ENCODE measurements at places on chromosomes 5 and 9. TPM values are rescaled to one million over a fixed set of nuclear protein-coding genes. Genes with fewer than 3 reads are reported as not detected.

The ABO gene
- not detected for polyA plus RNA-seq

The SMARCA2 gene
- 26.7 TPM for polyA plus RNA-seq

The ITK gene
- not detected for polyA plus RNA-seq

The RAPGEF1 gene
- 3.3 TPM for polyA plus RNA-seq

The FOXD4L3 gene
- not detected for polyA plus RNA-seq

The CDX1 gene
- not detected for polyA plus RNA-seq

The PCDHAC1 gene
- not detected for polyA plus RNA-seq

GRCh38 chr5:34639852-34640626 lies 16.1 kb upstream of the RAI14 start:
- H3K27ac ChIP-seq, result 0 out of 2 replicates have a peak overlapping the region, but pooled peaks have one; percentile 34
- H3K27me3 ChIP-seq, result no peaks in the 10 kb centered on the region
- H3K4me3 ChIP-seq, result no peak overlapping the region
- no peaks in the 10 kb centered on the region for H3K4me1 ChIP-seq
- no peaks in the 10 kb centered on the region for H3K36me3 ChIP-seq

DNA sequence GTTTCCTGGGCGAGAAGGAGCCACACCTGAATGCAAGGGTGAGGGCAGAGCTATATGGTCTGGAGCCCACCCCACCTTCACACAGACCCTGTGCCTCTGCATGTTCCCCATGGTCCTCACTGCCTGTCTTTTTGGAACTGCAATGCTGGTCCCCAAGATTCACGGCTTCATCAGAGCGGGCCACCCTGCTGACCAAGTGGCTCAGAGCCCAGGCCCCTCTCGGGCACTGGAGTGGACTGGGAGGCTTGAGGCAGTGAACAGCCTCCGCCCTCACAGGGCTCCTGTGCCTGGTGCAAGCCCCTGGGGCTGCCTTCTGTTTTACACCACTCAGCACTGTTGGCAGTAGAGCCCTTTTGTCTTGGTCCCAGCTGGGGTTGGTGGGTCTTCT lies 143.2 kb downstream of the CACNA1B start:
- no peak overlapping the region for H3K4me3 ChIP-seq
- H3K36me3 ChIP-seq, result no peaks in the 10 kb centered on the region
- H3K27ac ChIP-seq, result no peak overlapping the region
- H3K27me3 ChIP-seq, result peaks cover 12% of the 10 kb centered on the region
- H3K4me1 ChIP-seq, result no peaks in the 10 kb centered on the region
- DNase-seq, result no peak

- no peaks in the 10 kb centered on the region for H3K27me3 ChIP-seq
- peaks cover 16% of the 10 kb centered on the region for H3K36me3 ChIP-seq
- no peak overlapping the region for H3K4me3 ChIP-seq
- H3K27ac ChIP-seq, result no peak overlapping the region
These were observed 1.6 kb upstream of the FOXD1 start for GRCh38 chr5:73450137-73450536.

GRCh38 chr9:89879276-89879675 lies 274.5 kb downstream of the GADD45G start:
- no peaks in the 10 kb centered on the region for H3K36me3 ChIP-seq
- no peak overlapping the region for H3K27ac ChIP-seq
- no peak overlapping the region for H3K4me3 ChIP-seq
- DNase-seq, result no peak

- no peaks in the 10 kb centered on the region for H3K27me3 ChIP-seq
- H3K27ac ChIP-seq, result peak overlapping the region; percentile 83
- DNase-seq, result peak; percentile 65
- H3K4me1 ChIP-seq, result peaks cover 28% of the 10 kb centered on the region
- H3K36me3 ChIP-seq, result peaks cover 17% of the 10 kb centered on the region
These were observed 674 bp downstream of the C5orf15 start for GRCh38 chr5:133967698-133968203.

GRCh38 chr9:21443849-21444625 lies 3.8 kb downstream of the IFNA1 start:
- no peaks in the 10 kb centered on the region for H3K27me3 ChIP-seq
- H3K4me3 ChIP-seq, result no peak overlapping the region
- H3K27ac ChIP-seq, result no peak overlapping the region
- H3K4me1 ChIP-seq, result 0 out of 2 replicates have a peak, but pooled peaks cover 3% of the 10 kb centered on the region
- no peaks in the 10 kb centered on the region for H3K36me3 ChIP-seq

- H3K27me3 ChIP-seq, result no peaks in the 10 kb centered on the region
- peaks cover 19% of the 10 kb centered on the region for H3K36me3 ChIP-seq
- H3K4me3 ChIP-seq, result no peak overlapping the region
- H3K4me1 ChIP-seq, result no peaks in the 10 kb centered on the region
- DNase-seq, result no peak
These were observed 163.3 kb downstream of the NIPBL start for GRCh38 chr5:37039824-37040223.

DNA sequence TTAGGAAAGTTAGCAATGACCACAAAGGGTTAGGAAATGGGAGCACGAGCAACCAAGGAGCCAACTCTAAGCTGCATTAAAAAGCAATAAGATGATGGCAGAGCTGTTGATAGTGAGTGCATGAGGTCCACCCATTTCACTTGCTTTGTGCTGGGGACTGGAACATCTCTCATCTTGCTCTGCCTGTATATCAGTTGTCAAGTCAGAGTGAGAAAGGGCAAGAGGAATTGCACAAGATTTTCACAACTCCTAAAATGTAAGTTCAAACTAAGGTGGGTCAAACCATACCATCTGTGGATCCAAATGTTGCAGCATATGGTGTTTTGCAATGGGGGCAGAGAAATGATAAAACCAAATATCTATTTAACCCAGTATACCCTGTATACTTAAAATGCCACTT lies 2.8 kb upstream of the ESM1 start:
- H3K4me3 ChIP-seq, result no peak overlapping the region
- H3K36me3 ChIP-seq, result no peaks in the 10 kb centered on the region
- DNase-seq, result no peak
- no peak overlapping the region for H3K27ac ChIP-seq

- no peak overlapping the region for H3K4me3 ChIP-seq
- H3K27me3 ChIP-seq, result peaks cover 13% of the 10 kb centered on the region
- H3K36me3 ChIP-seq, result no peaks in the 10 kb centered on the region
- no peaks in the 10 kb centered on the region for H3K4me1 ChIP-seq
These were observed 405.4 kb downstream of the DMAC1 start for GRCh38 chr9:7394002-7394774.

DNA sequence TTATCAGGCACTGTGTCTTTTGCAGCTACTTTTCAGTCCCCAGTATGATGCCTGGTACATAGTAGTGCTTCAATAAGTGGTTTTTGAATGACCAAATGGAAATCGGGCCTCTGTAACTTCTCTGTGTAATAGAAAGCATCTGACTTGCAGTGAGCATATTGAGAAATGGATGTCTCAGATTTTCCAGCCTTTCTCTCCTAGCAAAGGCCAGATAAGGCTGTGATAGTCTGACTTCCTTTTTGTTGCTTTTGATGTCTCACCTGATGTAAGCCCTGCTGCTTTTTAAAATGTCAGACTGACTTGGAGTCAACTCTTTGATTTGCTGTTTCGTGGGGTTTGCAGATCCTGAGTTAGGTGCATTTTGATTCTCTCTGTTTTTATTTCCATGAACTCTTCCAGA lies 590.0 kb upstream of the ZNF608 start:
- DNase-seq, result peak; percentile 34
- no peaks in the 10 kb centered on the region for H3K36me3 ChIP-seq
- no peak overlapping the region for H3K4me3 ChIP-seq
- H3K4me1 ChIP-seq, result no peaks in the 10 kb centered on the region
- H3K27ac ChIP-seq, result no peak overlapping the region

GRCh38 chr9:34997379-34997781 lies 7.8 kb downstream of the DNAJB5 start:
- H3K27me3 ChIP-seq, result no peaks in the 10 kb centered on the region
- H3K4me1 ChIP-seq, result peaks cover 60% of the 10 kb centered on the region
- DNase-seq, result no peak
- H3K36me3 ChIP-seq, result no peaks in the 10 kb centered on the region
- H3K4me3 ChIP-seq, result no peak overlapping the region
- H3K27ac ChIP-seq, result no peak overlapping the region

DNA sequence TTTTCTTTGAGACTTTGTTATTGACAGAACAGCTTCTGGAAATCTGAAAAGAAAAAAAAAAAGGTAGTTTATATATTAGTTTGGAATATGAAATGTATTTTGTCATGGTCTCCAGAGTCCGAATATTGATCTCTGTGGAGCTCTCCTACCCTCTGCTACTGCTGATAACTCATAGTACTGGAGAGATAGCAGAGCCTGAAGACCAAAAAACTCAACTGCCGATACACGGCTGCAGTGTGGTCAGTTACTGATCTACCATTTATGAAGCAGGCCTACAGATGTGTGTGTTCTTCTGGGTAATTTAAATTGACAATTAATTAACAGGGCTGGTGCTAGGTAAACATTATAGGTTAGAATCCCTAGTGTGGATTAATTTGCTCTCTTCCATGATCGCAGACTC lies 3.8 kb upstream of the FAM120A start:
- H3K36me3 ChIP-seq, result peaks cover 32% of the 10 kb centered on the region
- no peaks in the 10 kb centered on the region for H3K27me3 ChIP-seq
- H3K4me1 ChIP-seq, result peaks cover 11% of the 10 kb centered on the region
- H3K4me3 ChIP-seq, result no peak overlapping the region
- no peak overlapping the region for H3K27ac ChIP-seq
- DNase-seq, result no peak

GRCh38 chr9:94056442-94056974 lies 27.8 kb upstream of the PTPDC1 start:
- no peaks in the 10 kb centered on the region for H3K27me3 ChIP-seq
- H3K4me3 ChIP-seq, result peak overlapping the region; percentile 43
- peak; percentile 81 for DNase-seq
- peak overlapping the region; percentile 45 for H3K27ac ChIP-seq

DNA sequence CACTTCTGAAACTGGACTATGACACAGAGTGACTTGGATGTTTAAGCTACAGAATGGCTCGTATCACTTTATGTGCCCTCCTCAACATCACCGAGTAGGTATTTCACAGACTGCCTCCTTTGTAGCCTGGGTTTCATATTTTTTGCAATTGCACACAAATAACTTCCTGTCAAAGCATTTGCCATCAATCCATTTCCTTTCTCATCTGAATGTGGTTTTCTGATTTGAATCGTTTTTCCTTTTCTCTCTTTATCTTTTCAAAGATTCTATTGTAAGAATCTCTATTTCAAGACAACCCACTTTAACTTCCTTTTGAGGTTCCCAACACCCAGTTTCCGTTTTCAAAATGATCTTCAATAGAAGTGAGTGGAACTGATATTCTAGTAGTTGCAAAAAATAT lies 563.8 kb upstream of the ARRDC3 start:
- H3K36me3 ChIP-seq, result no peaks in the 10 kb centered on the region
- no peak for DNase-seq
- H3K27me3 ChIP-seq, result peaks cover 41% of the 10 kb centered on the region
- H3K27ac ChIP-seq, result no peak overlapping the region
- H3K4me3 ChIP-seq, result no peak overlapping the region

Data from GM23248 (cell line).